Urinary bladder (tissue), 4 donors: ENCODE measurements at places on chromosomes 5 and 9.

GRCh38 chr5:31156631-31157160 lies 36.8 kb upstream of the CDH6 start:
- no peak for DNase-seq

- DNase-seq, result no peak
Observed at GRCh38 chr9:14315875-14316601, 2.1 kb upstream of the NFIB start.

GRCh38 chr5:57009811-57010210 lies 57.9 kb upstream of the MIER3 start:
- DNase-seq, result no peak

GRCh38 chr5:61018062-61018461 lies 73.1 kb downstream of the NDUFAF2 start:
- no peak for DNase-seq

GRCh38 chr5:59645380-59645779 lies 248.1 kb downstream of the PDE4D start:
- no peak for DNase-seq

- no peak for DNase-seq
Observed at GRCh38 chr5:78533356-78533755, 115.2 kb downstream of the LHFPL2 start.

- DNase-seq, result no peak
Observed at GRCh38 chr9:88781628-88782391, 209.5 kb upstream of the S1PR3 start.

DNA sequence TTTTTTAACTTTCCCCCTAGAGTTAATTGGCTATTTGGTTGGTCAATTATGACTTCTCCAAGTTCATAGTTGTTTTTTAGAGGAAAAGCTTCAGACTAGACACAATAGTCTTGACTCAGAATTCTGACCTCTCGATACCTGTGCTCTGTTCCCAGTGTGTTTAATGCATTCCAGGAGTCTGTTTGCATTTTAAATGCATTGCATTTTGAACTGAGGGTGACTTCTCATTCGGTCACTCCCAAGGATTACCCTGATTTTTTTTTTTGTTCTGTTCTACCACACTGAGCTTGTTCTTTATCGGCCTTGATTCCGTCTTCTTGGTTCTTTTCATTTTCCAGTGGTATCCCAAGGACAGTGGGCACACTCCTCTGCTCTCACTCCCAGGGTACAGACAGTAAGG lies 16.3 kb downstream of the ARHGEF28 start:
- no peak for DNase-seq

- DNase-seq, result no peak
Observed at GRCh38 chr5:54719384-54720283, 202.1 kb downstream of the SNX18 start.

GRCh38 chr9:109143881-109144562 lies 23.0 kb downstream of the FRRS1L start:
- DNase-seq, result no peak

- no peak for DNase-seq
Observed at GRCh38 chr9:76351006-76351405, 43.2 kb downstream of the RFK start.

DNA sequence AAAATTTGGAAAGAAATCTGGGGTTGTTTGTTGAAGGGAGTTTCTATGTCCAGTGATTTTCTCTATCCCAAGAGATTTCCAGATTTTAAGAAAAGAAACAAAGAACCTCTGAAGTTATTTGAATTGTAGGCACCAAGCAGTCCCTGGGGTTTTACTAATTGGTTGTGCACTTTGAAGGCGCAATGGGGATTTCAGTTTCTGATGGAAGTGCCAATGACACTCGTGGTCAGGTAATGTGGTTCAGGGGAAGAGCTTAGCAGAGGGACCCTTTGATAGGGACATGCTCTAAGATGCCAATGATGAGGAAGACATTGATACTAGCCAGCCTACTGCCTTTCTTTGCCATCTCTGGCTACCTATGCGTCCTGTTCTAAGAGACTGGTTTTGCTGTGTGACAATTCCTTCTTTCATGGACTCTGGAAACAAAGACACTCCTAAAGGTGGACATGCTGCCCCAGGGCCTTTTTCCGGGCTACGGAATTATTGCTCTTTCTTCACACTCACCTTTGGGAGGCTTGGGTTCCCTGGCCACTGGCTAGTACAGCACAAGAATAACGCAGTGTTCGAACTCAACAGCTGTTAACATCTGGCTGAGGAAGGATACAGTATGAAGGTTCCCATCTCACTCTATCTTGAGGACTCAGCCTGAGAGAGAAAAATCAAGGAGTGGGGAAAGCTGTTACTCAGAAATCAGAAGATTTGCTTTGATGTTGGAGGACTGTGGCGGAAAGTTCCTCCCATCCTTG lies 6.9 kb upstream of the TRAF1 start:
- DNase-seq, result no peak

GRCh38 chr5:32153723-32154122 lies 20.4 kb downstream of the GOLPH3 start:
- no peak for DNase-seq

GRCh38 chr5:139579-140442 lies 47.8 kb downstream of the PLEKHG4B start:
- no peak for DNase-seq

GRCh38 chr5:122420537-122421236 lies 108.7 kb downstream of the SNCAIP start:
- DNase-seq, result no peak

DNA sequence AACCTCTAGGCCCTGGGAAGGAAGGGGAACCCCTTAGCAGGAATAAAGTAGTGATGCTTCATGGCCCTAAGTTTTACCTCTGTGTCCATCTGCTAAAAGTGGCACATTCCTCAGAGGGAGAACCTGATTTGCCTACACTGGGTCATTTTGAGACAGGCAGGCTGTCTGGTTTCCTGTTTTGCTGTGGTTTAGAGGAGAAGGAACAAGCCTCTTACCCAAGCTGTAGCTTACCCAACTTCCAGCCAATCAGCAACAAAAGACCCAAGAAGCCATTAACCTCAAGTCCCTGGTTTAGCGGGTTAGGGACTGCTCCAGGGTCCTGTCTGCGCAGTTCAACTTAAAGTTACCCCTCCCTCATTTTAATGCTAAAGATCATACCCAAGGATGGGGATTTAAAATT lies 411.0 kb downstream of the MAT2B start:
- DNase-seq, result no peak

- DNase-seq, result no peak
Observed at GRCh38 chr5:68548959-68549676, 333.6 kb downstream of the PIK3R1 start.

DNA sequence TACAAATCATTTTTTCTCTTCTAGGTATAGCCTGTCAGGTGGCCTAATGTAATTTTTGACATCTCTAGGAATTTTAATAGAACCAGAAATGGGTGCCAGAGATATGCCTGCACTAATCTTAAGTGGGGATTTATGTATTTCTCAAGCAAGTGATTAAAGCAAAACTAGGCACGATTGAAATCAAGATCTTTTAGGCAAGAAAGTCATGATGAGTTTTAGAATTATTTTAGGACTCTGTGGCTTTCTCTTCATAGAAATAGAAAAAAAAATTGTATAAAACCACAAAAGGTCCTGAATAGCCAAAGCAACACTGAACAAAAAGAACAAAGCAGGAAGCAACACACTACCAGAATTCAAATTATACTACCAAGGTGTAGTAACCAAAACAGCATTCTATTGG lies 952 bp upstream of the AMACR start:
- no peak for DNase-seq

DNA sequence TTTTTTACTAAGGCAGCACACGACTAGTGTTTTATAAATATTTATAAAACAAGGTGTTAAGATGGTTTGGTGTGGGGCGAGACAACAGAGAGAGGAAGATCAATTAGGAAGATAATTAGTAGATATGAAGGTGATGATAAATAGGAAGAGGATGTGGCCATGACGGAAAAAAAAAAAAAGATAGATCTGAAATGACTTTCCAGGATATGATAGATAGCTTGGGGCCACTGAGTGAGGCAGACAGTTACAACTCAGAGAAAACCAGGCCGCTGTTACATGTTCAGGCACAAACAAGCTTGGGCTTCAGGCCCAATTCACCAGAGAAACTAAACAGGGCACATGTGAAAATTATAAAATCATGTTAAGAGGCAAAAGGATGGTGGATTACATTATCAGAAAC lies 43.2 kb downstream of the KIAA0825 start:
- DNase-seq, result no peak

- DNase-seq, result peak; percentile 58
Observed at GRCh38 chr9:19161257-19162025, 34.1 kb upstream of the PLIN2 start.

GRCh38 chr5:177957241-177957640 lies 38.8 kb downstream of the PROP1 start:
- no peak for DNase-seq

GRCh38 chr9:99023231-99023630 lies 79.5 kb downstream of the COL15A1 start:
- no peak for DNase-seq

DNA sequence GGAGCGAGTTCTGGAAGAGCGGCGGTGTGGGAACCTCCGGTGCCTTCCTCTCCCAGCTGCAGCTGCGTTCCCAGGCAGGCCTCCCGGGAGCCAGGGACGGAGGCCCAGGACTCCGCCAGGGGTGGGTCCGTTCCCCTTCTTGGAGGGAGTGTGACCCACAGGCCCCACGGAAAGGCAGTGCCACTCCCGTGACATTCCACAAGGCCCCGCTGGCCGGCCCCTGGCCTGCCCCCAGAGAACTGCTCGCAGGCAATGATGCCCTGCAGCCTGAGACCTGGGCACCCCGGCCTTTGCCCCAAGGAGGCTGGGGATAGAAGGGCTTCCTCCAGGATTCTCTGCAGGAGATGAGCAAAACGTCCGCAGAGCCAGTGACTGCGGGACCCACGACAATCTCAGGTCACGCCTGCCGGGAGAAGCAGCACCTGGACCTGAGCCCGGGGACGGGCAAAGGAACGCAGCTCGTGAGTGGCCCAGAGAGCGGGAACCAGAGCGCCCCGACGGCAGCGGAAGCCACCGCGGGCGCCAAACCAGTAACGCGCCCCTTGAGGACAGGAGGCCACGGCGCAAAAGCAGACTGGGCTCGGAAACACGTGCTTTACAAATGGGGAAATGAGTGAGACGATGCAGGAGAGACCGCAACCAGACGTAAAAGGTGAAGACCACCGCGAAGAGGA lies 9.3 kb downstream of the OBP2B start:
- DNase-seq, result no peak

DNA sequence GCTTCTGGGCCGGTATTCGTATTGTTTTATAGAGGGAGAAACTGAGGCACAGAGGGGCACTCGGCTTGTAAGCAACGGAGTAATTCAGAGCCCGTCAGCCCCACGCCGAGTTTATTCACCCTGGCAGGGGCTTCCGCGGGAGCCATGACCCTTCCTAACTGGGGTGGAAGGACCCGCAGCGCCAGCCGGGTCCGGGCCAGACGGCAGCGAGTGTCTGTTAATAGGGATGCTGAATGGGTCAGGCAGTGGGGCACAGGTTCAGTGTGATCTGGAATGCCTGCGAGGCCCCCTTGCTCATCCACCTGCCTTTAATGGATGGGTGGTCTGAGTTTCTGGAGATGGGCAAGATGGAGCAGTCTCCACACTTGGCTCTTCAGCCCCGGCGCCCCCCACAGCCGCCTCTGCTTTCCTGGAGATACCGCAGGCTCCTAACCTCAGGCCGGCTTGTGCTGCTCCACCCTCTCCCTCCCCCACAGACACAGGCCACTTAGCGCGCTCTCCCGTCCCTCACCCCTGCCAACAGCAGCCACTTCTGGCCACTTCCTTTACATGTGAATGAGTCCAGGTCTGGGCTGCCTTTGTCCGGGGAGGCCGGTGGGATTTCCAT lies 147.1 kb downstream of the ERCC6L2 start:
- no peak for DNase-seq

- DNase-seq, result no peak
Observed at GRCh38 chr5:98016771-98017170, 756.7 kb upstream of the RGMB start.

DNA sequence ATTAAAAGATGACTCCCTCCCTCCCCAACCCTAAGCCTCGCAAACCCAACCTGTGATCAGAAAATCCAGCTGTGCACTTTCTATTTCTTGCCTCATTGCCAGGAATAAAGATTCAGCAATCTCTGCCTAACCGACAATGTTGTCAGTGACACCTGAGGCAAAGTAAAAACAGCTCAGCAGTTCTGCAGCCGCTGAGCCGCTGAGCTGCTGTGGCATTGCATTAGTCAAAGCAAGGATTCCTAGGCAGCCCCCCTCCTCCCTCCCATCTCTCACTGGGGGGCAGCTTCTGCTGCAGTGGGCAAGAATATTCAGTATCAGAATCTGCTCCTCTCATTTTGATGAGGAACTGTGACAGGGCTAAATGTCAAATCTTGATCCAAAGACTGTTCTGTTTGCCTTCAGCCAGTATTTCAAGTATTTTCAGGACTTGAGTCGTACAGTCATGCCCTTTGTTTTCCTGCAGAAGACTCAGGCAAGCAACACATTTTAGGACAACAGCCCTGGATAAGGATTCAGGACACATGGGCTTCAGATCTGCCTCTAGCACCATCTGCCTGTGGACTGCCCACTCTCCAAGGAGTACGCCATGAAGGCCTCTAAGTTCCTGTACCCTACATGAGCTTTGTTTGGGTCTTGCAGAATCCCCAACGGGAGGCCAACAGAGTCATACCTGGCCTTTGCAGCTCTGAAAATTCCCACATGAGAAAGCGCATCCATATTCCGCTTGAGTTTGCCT lies 41.1 kb upstream of the DAP start:
- DNase-seq, result no peak

DNA sequence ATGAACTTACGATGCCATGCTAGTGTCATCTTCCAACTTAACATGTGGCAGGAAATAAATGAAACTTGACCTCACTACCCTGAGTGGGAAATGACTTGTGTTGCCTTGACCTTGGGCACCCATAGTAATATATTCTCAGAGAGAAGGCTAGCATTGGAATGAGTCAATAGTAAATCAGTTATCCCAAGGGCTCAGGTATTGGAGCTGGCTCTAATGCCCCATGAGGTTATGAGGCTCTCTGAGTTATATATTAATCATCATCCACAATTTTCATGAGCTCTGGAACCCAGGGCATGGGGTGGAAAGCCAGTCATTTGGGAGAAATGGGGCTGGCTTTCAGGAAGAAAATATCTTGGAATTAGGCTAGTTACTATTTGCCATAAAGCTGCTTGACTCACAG lies 42.4 kb upstream of the SMIM32 start:
- DNase-seq, result no peak

- no peak for DNase-seq
Observed at GRCh38 chr9:93898026-93898425, 57.1 kb downstream of the BARX1 start.

DNA sequence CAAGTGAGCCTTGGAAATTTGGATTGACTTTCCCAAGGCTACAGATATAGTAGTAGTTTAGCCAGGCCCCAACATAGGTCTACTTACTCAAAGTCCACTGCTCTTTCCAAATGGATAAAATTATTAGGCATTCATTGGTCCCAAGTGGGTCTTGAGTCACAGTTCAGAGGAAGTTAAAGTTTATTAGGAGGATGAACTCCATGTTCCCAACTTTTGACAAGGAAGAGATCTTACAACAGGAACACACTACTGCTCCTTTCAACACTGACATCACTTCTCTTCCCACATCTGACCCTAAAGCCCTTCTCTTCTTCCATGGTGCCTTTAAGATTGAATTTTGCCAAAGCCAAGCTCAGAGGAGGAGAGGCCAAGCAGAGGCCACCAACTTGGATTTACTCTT lies 234.5 kb upstream of the TRIM32 start:
- no peak for DNase-seq
